CD8-positive, alpha-beta memory T cell (primary cell): ENCODE measurements at places on chromosomes 4 and X. TPM values are rescaled to one million over a fixed set of nuclear protein-coding genes. Genes with fewer than 3 reads are reported as not detected.

IL21 gene
- polyA plus RNA-seq: not detected

FDCSP gene
- polyA plus RNA-seq: not detected

HERC3 gene
- polyA plus RNA-seq: 34.5 TPM

GPR101 gene
- polyA plus RNA-seq: not detected

TMSB15C gene
- polyA plus RNA-seq: 0.93 TPM

HELQ gene
- 23.5 TPM for polyA plus RNA-seq

FANCB gene
- polyA plus RNA-seq: 2.2 TPM

PDS5A gene
- polyA plus RNA-seq: 49.2 TPM

TLR2 gene
- 0.20 TPM for polyA plus RNA-seq

USP17L29 gene
- polyA plus RNA-seq: not detected

CT45A1 gene
- not detected for polyA plus RNA-seq

AMBN gene
- not detected for polyA plus RNA-seq

HPGDS gene
- polyA plus RNA-seq: not detected

GPR78 gene
- polyA plus RNA-seq: not detected

VEGFD gene
- polyA plus RNA-seq: not detected

EIF2S3 gene
- polyA plus RNA-seq: 95.6 TPM

ARMCX1 gene
- polyA plus RNA-seq: 1.0 TPM

STBD1 gene
- 1.8 TPM for polyA plus RNA-seq

MSL3 gene
- 80.4 TPM for polyA plus RNA-seq

CXCL9 gene
- polyA plus RNA-seq: not detected

ABCE1 gene
- polyA plus RNA-seq: 59.7 TPM

SMR3B gene
- not detected for polyA plus RNA-seq

CA5B gene
- 94.6 TPM for polyA plus RNA-seq

MOB1B gene
- polyA plus RNA-seq: 1.6 TPM

TMSB15A gene
- polyA plus RNA-seq: not detected

DCHS2 gene
- polyA plus RNA-seq: not detected

TCEAL2 gene
- 0.33 TPM for polyA plus RNA-seq

IL9R gene
- 0.16 TPM for polyA plus RNA-seq

HSFX1 gene
- polyA plus RNA-seq: 0.14 TPM

MMRN1 gene
- 0.33 TPM for polyA plus RNA-seq

ANK2 gene
- not detected for polyA plus RNA-seq

WDR1 gene
- 377 TPM for polyA plus RNA-seq

CT47B1 gene
- polyA plus RNA-seq: not detected

ZNF157 gene
- not detected for polyA plus RNA-seq

EGFL6 gene
- polyA plus RNA-seq: not detected

GPM6B gene
- polyA plus RNA-seq: 0.30 TPM

SPARCL1 gene
- not detected for polyA plus RNA-seq

ADRA2C gene
- not detected for polyA plus RNA-seq

PF4V1 gene
- polyA plus RNA-seq: not detected

EXOC1L gene
- polyA plus RNA-seq: not detected

RBM10 gene
- 37.8 TPM for polyA plus RNA-seq

SLC34A2 gene
- polyA plus RNA-seq: not detected

ADAM29 gene
- 0.53 TPM for polyA plus RNA-seq

STATH gene
- not detected for polyA plus RNA-seq

ERCC6L gene
- 0.43 TPM for polyA plus RNA-seq

CXCL10 gene
- polyA plus RNA-seq: not detected

TRIM61 gene
- polyA plus RNA-seq: 1.3 TPM

RNF212 gene
- 2.0 TPM for polyA plus RNA-seq

XAGE2 gene
- not detected for polyA plus RNA-seq
